ENCODE measurements at places on chromosomes 1 and 21.

DNA sequence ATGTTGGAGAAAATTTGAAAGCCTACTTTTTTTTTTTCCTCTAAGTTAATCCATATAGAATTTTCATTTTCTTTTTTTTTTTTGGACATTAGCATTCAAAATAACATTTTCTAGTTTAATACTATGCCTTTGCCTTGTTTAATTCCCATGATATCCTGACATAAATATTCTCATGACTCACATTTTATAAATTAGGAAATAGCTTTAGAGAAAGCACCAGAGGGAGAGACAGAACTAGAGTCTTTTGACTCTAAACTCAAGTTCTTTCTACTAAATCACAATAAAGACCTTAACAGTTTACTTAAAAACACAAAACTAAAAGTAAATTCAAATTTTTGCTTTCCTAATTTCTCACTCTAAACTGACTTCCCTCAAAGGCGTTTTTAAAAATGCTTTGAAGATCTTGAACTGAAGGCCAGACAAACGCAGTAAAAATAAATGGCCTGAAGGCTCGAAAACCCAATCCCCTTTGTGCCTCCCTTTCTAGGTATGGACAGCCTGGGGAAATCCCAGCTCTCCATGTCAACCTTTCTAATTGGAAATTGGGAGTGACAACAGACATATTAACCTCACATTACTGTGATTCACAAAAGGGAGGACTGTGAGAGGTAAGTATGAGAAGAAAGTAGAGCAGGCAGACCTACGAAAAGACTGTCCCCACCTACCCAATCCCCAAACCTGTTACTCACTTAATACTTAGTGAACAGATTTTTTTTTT, 104.6 kb downstream of the ENAH start:
- no peak for DNase-seq

- no peak for DNase-seq
Measured at GRCh38 chr1:31502253-31502652, 74.1 kb upstream of the TINAGL1 start.

DNA sequence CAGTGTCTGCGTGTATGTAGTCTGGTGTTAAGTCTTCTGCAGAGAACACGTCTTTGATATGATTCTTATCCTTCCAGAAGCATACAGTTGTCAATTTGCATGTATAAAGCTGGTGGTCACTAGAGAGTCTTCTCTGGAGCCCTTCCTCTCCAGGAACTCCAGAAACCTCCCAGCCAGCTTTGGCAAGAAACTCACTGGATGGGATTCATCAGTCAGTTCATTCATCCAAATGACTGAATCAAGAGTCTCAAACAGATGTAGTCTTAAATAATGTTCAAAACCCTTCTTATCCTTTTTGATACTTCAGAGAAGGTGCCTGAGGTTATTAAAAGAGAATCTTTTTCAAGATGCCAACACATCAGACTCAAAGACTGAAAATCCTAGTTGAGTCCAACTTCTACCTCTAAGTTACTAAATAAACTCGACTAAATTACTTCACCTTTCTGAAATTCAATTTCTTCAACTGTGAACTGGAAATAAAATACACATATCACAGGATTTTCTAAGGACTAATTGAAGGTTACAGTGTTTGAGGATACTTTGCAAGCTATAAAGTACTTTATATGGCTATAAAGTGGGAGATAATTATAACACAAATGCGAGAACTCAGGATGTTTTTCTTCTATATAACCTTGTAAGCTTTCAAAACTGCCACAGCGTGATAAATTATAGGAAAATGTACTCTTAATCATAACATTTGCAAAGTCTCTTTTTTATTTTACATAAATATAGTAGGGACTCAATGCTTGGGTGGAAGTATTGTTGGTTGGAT, 252.4 kb downstream of the FGGY start:
- no peak for DNase-seq

DNA sequence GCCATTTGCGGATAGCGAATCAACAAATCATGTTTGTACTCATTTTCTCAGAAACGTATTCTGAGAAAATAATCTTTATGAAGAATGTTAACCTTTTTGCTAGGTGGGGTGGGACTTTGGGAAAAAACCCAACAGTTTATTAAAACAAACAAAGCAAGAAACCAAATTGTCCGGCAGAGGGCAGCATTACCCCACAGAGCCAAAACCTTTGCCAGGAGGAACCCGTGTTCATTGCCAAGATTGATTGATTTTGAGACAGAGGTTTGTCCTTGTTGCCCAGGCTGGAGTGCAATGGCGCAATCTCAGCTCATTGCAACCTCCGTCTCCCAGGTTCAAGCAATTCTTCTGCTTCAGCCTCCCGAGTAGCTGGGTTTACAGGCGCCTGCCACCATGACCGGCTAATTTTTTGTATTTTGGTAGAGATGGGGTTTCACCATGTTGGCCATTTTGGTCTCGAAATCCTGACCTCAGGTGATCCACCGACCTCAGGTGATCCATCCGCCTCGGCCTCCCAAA, 70.8 kb upstream of the RHOU start:
- peak; percentile 64 for DNase-seq

DNA sequence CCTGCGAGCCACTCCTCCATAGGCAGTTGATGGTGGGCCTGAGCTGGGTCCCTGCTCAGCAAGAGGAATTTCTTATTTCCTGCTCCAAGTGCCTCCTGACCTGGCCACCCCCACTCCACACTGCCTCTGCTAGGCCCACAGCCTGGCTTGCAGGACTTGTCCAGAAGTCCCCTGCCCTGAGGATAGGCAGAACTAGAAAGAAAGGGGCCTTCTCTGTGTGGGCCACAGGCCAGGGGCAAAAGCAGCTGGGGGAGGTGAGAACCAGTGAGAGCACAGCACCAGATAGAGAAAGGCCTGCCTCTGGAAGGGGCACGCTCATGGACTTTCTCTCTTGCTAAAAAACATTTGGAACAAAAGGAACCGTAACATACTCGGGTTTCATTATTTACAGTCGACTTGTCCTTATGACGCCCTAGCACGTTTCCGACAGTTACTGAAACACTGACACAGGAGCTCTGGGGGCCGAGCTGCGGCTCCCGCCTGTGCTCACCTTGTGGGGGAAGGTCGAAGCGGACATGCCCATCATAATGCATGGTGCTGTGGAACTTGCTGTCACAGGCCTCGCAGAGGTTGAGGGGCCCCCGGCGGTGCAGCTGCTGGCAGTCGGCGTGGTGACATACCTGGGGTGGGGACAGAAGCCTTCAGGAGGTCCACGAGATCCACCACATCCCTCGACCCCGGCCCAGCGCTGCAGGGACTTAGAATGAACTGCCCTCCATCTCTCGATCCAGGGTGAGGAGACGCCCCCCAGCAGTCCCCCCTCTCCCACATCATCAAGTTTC, 11.3 kb upstream of the TNFRSF25 start:
- DNase-seq, result no peak

GRCh38 chr1:206465951-206466350, 4.3 kb upstream of the IKBKE start:
- DNase-seq, result no peak

GRCh38 chr21:42107177-42107880, 36.2 kb downstream of the UMODL1 start:
- no peak for DNase-seq

DNA sequence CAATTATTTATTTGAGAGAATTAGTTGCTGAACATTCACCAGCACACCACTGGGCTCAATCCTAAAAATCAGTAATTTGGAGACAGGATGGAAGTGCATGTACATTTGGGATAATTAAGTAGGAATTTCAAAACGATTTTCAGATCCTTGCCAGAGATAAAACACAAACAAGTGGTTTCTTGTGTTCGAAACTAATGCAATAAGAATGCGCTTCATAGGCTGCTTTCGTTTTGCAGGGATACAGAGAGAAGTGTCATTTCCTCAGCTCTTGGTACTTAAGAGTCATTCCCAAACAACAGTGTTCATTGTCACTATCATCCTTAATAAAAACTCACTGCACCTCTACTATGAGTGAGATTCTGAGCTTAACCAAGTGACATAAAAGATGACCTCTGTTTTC, 20.6 kb upstream of the USP24 start:
- no peak for DNase-seq

- DNase-seq, result no peak
Measured at GRCh38 chr21:16455978-16456377, 726.2 kb downstream of the USP25 start.

- DNase-seq, result no peak
Measured at GRCh38 chr1:54016343-54017282, 1.4 kb downstream of the LDLRAD1 start.

DNA sequence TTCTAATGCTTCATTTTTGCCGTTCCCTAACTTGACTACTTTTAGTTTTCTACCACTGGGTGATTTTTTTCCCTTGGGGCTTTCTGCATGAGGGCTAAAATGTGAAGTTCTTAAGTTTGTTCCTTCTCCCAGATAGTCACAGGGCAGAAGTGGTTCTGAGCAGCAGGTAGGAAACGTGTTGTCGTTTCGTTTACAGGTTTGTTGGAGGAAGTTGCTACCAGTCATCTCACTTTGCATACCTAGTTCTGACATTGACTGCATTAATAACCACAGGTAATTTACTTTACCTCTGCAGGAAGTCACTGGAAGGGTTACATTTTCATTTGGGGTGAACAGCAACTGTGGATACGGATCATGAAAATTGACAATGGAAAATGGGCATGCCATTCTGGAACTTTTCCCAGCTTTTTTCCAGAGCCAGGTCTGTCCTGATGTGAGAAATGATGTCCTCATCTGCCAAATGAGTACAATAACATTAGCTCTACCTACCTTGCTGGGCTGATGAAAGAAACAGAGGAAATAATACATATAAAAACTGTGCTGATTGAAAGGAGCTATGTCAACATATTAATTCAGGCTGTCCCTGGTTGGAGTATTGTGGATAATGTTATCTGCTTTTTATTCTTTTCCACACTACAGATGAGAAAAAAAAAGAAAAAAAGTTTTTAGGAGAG, 94.2 kb downstream of the DISC1 start:
- DNase-seq, result no peak

DNA sequence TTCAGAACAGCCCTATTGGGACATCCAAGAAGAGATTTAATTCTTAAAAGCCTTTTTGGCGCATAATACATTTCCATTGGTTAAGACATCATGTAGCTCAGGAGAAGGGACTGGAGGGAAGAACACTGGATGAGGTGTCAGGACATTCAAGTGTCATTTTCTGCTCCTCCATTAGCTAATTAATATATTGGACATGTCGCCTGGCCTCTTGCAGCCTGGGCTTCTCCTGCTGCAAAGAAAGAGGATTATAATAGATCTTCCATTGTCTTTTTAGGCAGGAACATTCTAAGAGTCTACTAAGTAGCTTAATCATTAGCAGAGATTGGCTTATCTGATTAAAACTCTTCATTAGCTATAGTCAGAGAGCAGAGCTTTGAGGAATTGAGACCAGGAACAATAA, 151.7 kb upstream of the COA6 start:
- no peak for DNase-seq

DNA sequence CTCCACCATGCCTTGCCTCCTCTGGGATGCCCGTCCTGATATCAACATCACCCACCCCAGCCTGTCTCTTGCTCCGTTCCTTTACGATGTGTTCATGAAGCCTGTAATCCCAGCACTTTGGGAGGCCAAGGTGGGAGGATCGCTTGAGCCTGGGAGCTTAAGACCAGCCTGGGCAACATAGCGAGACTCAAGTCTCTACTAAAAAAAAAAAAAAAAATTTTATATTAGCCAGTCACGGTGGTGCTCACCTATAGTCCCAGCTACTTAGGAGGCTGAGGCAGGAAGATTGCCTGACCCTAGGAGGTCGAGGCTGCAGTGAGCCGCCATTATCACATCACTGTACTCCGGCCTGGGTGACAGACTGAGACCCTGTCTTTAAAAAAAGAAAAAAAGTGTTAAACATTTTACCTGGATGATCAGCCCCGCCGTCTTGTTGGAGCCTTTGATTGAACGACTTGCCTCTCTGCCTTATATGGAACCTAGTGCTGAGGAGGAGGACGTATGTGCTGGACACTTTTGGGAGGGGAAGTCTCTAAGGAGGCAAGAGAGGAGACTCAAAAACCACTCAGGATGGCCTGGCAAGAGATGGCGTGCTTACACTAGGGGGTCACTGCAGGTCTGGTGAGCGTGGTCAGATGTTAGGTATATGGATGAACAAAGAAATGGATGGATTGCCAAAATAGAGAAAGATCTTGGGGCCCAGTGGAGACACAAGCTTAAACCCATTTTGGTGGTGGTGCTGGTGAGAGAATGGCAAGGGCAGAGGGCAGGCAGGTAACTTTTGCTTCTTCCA, 80.5 kb upstream of the IFFO2 start:
- DNase-seq, result no peak

- DNase-seq, result no peak
Measured at GRCh38 chr1:234327577-234328164, 45.6 kb upstream of the COA6 start.

DNA sequence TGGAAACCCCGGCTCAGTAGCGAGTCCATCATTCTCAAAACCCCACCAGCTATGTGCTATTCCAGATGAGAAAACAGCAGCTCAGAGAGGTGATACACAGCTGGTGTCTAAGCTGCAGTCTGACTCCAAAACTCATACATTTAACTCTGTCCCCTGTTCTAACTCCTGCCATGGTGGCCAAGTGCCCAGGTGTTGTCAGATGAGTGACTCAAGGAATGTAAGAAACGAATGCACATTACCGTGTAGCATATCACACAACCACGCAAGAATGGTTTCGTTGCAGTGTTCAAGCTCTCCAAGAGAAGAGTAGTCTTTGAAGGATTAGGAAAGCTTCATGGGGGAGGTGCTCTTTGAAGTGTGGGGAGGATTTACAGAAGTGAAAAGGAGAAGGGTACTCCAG, 4.7 kb upstream of the XKR8 start:
- no peak for DNase-seq

DNA sequence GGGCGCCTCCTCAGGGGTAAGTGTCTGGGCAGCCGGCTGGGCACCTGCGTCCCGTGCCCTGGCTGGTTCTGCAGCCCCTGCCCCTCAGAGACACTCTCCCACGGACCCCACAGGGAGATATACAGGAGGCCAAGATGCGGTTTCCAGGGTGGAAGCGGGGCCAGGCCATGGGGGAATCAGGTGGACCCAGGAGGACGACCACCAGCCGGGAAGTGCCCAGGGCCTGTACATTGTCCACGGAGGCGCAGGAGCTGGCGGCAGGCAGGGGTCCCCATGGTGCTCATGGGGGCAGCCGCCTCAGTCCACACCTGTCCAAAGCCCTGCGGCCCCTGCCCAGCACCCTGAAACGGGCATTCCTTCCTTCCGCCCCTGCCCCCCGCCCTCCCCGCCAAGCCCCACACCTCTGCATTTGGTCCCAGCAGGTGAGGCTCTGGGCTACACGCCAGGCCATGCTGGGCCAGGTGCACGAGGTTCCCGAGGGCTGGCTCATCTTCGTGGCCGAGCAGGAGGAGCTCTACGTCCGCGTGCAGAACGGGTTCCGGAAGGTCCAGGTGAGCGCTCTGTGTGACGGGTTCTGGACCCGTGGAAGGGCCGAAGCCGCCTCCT, 36.7 kb downstream of the SLC19A1 start:
- no peak for DNase-seq

GRCh38 chr1:79040424-79041082, 34.0 kb upstream of the ADGRL4 start:
- no peak for DNase-seq

DNA sequence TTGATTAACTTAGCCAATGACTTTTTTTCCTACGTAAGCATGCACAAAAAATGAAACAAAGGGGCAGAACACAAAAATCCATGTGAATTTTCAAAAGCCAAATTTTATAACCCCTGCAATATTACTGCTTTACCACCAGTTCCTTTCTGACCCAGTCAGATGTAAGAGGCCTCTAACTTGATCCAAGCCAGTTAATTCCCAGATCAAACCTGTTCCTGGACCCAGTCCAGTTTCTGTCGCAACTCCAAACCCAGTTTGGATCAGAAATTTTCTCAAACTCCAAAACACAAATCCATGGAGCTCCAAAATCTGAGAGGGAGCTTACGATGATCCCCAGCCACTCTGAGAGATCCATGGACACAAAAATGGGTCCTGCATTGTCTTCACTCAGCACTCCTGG, 7.8 kb upstream of the ZYG11A start:
- DNase-seq, result no peak

All from SHP77 treated with DMSO at 0.1 percent for 48 hours (cell line).